ENCODE measurements at places on chromosomes 3 and 15.

DNA sequence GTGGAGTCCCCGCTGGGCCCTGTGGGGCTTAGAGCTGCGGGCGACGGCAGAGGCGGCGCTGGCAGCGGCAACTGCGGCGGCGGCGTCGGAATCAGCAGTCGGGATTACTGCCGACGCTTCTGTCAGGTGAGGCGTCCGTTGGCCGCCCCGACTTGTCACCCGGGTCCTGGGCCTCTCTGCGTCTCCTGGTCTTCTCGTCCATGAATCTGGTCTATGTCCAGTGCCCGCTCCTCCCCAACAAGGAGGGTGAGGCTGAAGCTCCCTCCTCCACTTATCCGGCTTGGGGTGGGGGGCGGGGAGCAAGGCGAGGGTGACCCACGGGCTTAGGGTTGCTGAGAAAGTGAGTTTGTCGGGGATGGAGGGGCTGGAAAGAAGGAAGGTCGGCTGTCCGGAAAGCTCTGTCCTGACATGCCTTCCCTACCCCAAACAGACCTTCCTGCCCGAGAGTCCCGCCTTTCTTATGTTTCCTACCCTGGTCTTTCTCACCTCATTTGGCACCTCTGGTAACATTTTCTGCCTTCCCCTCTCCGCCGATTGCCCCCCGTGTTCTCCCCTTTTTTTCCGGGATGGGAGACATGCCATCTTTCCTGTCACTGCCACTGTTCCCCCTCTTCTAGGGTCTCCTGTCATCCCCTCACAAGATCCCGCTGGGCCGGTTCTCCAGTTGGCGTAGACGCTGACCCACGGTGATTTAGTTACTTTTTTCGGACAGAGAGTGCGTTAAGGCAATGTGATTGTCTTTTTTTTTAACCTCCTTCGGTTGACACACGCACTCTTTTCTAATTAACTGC lies 520 bp downstream of the ZNF654 start:
- no peak for DNase-seq

GRCh38 chr3:36558961-36559360 lies 178.7 kb downstream of the STAC start:
- no peak for DNase-seq

GRCh38 chr3:178971614-178972013 lies 100.0 kb downstream of the ZMAT3 start:
- no peak for DNase-seq

- no peak for DNase-seq
Measured at GRCh38 chr3:171566803-171567422, 106.7 kb upstream of the TNIK start.

DNA sequence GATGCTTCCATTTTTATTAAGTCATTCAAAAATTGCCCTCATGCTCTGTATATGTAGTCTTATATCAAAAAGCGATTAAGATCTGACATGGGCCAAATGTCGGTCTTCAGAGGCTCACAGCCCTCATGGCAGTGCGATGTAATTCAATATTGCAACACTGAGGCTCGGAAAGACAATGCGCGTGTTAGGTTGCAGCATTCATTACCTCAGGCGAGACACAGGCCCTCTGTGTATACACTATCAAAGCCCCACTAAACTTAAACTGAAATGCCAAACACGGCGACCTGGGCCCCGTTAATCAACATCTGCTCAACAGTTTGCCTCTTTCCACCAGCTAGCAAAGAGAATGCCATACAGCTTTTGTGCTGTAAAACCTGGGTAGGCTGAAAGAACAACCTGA lies 413.4 kb downstream of the ERC2 start:
- DNase-seq = no peak

DNA sequence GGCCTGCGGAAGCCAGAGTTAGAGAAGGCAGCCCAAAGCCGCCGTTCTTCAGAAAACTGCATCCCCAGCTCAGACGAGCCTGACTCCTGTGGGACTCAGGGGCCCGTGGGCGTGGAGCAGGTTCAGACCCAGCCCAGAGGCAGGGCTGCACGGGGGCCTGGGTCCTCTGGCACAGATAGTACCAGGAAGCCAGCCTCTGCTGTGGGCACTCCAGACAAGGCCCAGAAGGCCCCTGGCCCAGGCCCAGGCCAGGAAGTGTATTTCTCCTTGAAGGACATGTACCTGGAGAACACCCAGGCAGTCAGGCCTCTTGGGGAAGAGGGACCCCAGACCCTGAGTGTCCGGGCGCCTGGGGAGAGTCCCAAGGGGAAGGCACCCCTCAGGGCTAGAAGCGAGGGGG lies 23.1 kb downstream of the ALPK3 start:
- no peak for DNase-seq

DNA sequence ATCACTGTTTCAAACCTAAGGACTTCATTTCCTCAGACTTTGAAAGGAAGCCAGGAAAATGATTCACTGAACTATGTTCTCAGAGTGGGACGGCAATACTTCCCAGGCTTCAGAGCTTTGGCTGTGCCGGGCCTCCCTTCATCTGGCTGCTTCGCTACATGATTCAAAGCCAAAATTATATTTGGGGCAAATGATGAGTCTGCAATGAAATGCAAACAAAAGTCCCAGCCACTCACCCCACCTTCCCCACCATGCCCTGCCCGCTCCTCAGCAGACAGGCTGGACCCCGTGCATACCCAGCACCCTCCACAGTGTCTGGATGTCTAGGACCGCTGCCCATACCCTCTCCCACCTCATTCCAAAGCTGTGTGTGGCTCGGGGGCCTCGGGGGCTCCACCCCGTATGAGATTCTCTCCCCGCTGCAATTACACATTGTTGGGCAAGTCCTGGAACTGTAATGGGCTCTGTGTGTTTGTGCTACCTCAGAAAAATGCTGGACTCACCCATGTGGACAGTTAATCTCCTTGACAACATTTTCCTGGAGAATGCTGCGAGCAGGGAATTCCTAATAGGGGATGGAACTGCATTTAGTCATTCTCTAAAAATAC lies 32.2 kb downstream of the ATP10A start:
- no peak for DNase-seq

DNA sequence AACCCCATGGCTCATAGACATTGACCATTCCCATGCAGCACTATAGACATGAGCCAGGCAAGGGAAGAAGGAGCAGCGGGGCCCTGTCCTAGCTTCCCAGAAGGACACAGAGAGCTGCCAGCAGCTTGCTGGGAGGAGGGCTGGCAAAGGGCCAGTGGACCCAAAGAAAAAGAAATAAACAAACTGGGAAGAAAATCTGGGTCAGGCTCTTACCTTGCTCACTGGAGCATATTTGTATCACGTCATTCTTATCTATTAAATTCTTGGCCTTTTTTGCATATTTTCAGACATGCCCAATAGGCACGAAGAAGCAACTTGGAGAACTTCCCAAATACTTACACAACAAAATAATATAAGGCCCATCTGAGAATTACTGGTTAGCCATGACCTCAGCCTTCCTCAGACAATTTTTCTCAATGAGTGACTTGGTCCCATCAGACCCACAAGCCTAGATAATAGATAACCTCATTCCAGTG lies 28.4 kb downstream of the RASGRP1 start:
- DNase-seq = no peak

- no peak for DNase-seq
Measured at GRCh38 chr15:75449585-75450306, 1.7 kb downstream of the SIN3A start.

GRCh38 chr15:96701443-96701842 lies 370.9 kb downstream of the NR2F2 start:
- no peak for DNase-seq

- DNase-seq = no peak
Measured at GRCh38 chr3:50173685-50174516, 17.5 kb upstream of the GNAT1 start.

GRCh38 chr3:126927401-126927750 lies 55.5 kb upstream of the PLXNA1 start:
- no peak for DNase-seq

DNA sequence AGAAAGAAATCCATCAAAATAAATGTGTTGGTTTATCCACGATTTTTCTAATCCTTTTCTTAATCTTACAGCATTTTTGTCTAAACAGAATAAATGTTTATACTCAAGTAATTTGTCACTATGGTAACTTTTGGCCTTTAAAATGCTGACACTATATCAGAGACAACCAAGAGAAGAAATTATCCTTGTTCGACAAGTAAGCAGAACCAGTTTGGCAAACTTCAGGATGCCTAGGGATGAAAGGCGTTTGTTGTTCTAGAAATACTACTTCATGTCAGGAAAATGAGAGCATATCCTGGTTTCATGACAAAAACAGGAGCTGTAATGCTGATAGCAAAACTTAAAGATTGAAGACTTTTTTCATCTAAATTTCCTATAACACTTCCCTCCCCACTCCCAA lies 308.0 kb upstream of the ATP11B start:
- DNase-seq = no peak

- no peak for DNase-seq
Measured at GRCh38 chr3:79881431-79881830, 113.6 kb upstream of the ROBO1 start.

DNA sequence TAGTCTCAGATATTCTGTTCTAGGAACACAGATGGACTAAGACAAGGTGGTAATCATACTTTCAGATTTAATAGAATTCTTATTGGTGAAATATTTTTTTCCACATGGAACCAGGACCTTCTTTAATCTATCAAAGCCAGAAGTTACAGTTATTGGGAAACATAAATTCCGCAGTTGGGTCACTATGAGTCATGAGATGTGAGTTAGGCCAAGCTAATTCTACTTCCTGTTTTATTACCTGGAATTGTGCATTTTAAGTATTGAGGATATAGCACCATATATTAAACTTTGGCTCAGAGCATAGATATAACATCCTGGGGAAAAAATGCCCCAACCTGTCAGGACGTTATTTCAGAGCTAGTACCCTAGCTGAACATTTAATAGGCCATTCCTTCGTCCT lies 96.4 kb upstream of the P3H2 start:
- no peak for DNase-seq

Measured in bone marrow (tissue), 2 donors.